ENCODE measurements at places on chromosomes 4 and X. TPM values are rescaled to one million over a fixed set of nuclear protein-coding genes. Genes with fewer than 3 reads are reported as not detected.

SSX4B gene
- total RNA-seq: not detected

PGAM4 gene
- not detected for total RNA-seq

BANK1 gene
- 1.8 TPM for total RNA-seq

USP17L22 gene
- not detected for total RNA-seq

KCND1 gene
- total RNA-seq: 2.7 TPM

GPR143 gene
- 1.6 TPM for total RNA-seq

SUPT20HL1 gene
- total RNA-seq: not detected

- DNase-seq: no peak
Observed at GRCh38 chrX:112083624-112084326, 1.2 kb upstream of the TRPC5 start.

GRCh38 chr4:6633091-6633906 lies 7.2 kb upstream of the MRFAP1 start:
- no peak for DNase-seq

DNA sequence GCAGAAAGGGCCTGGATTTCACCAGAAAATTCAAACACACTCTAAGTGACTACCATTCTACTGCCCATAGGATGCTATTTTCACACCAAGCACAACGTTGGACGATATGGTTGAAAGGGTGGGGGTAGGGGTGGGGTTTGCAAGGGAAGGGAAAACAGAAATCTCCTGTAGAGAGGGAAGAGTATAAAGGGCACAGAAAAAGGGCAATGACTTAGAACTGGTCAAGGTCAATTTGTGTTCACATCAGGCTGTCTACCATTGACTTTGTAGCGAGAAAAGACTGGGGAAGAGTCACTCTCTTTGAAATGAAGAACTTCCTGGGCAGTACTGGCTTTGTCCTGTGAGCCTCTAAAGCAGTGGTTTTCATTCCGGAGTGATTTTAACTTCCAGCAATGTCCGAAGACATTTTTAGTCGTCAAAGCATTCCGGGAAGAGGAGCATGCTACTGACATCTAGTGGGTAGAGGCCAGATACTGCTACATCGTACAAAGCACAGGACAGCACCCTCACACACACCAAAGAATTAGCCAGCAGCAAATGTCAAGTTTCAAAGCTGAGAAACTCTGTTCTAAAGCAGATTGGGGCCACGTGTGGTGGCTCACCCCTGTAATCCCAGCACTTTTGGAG lies 48.4 kb upstream of the SLC7A3 start:
- peak; percentile 3 for DNase-seq

GRCh38 chr4:99457270-99457669 lies 22.1 kb upstream of the ADH7 start:
- DNase-seq: no peak

- no peak for DNase-seq
Observed at GRCh38 chr4:7255488-7255881, 63.1 kb downstream of the SORCS2 start.

- DNase-seq: no peak
Observed at GRCh38 chr4:74362347-74362746, 2.6 kb upstream of the EREG start.

- DNase-seq: no peak
Observed at GRCh38 chrX:13499736-13500135, 69.7 kb upstream of the EGFL6 start.

DNA sequence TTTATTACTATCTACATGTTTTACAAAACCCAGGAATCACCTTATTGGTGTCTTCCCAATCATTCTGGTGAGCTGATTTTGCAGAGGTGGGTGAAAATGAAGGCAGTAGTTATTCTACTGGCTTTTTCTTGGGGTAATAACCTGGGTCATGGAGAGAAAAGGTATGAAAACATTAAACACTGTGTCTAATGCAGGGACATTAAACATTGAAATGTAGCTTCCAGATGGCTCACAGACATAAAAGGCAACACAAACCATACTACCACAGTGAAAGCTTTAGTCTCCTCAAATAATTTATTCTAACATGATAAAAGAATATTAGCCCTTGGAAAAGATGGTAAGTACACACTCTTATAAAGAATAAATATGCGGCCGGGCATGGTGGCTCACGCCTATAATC lies 8.0 kb downstream of the SETD7 start:
- no peak for DNase-seq

GRCh38 chr4:23279377-23279986 lies 586.7 kb downstream of the GBA3 start:
- no peak for DNase-seq

- DNase-seq: no peak
Observed at GRCh38 chr4:111296466-111296865, 673.6 kb upstream of the PITX2 start.

- no peak for DNase-seq
Observed at GRCh38 chr4:55367084-55367722, 21.2 kb downstream of the SRD5A3 start.

DNA sequence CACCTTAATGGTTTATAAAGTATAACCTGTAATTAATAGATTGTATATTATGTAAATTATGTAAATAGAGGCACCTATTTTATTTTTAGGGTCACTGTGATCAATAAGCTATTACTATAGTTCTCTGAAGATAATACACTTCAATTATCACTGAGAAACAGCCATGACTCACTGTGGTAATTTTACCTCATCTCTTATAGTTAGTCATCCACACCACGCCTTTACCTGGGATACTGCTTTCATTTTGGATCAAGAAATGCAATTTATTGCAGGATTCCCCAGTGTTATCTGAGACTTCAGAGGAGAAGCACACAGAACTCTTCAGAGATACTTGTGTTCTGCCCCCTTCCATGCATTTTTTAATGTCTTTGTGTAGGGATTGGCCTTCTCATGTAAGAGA lies 348.1 kb upstream of the ATOH1 start:
- no peak for DNase-seq

DNA sequence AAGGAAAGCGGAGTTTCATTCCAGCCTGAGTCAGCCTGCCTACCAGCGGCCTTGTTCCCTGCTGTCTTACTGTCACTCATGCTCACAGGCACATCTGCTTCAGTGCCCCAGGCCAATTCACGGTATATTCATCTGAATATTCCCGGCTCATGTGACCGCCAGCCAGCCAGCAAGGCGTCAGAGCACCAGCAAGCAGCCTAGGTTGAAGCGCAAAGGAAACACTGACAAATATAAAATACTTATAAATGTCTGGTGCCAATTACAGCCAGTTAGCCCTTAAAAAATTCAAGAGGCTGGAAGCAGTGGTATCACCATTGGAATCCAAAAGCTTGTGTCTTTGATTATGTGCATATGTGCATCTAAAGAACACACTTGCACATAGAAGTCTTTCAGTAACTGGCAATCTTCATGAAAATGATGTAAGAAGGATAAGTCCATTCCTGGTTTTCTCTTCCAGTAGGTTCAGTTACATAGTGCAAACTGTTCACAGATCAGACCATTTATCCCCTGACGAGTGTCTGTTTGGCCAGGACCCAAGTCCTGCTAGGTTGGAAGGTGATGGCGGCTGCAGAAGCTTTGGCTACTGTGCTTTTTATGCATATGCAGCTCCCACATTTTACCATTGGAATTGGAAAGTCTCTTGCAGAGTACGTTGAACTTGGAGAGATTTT lies 61.3 kb downstream of the LUZP4 start:
- DNase-seq: peak; percentile 86

GRCh38 chrX:96464880-96465558 lies 219.6 kb upstream of the DIAPH2 start:
- no peak for DNase-seq

- DNase-seq: no peak
Observed at GRCh38 chrX:66050140-66050569, 10.3 kb upstream of the VSIG4 start.

- no peak for DNase-seq
Observed at GRCh38 chr4:120070196-120070595, 3.5 kb upstream of the MAD2L1 start.

GRCh38 chr4:133188433-133189146 lies 39.5 kb downstream of the PCDH10 start:
- no peak for DNase-seq

DNA sequence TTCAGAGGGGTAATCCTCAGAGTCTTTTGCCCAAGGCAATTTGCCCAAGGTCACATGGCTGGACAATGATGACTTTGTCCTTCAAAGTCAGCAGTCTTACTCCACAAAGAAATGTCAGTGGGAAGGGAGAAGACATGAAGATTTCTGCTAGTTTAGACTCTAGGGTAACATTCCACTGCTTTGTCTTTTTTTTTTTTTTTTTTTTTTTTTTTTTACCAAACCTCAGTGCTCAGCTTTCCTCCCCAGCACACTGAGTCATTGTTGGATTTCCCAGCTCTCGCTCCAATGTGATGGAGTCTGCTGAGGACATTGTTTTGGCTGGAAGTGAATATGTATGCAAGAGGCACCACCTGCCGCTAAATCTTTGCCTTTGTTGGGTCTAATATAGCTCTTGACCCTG lies 7.2 kb upstream of the C1QTNF7 start:
- DNase-seq: no peak

GRCh38 chr4:71441186-71442169 lies 102.7 kb downstream of the SLC4A4 start:
- no peak for DNase-seq

GRCh38 chr4:4866124-4866865 lies 6.8 kb downstream of the MSX1 start:
- no peak for DNase-seq

GRCh38 chr4:83174844-83175414 lies 60.4 kb upstream of the PLAC8 start:
- DNase-seq: no peak

- no peak for DNase-seq
Observed at GRCh38 chr4:102143433-102143832, 201.8 kb downstream of the SLC39A8 start.

DNA sequence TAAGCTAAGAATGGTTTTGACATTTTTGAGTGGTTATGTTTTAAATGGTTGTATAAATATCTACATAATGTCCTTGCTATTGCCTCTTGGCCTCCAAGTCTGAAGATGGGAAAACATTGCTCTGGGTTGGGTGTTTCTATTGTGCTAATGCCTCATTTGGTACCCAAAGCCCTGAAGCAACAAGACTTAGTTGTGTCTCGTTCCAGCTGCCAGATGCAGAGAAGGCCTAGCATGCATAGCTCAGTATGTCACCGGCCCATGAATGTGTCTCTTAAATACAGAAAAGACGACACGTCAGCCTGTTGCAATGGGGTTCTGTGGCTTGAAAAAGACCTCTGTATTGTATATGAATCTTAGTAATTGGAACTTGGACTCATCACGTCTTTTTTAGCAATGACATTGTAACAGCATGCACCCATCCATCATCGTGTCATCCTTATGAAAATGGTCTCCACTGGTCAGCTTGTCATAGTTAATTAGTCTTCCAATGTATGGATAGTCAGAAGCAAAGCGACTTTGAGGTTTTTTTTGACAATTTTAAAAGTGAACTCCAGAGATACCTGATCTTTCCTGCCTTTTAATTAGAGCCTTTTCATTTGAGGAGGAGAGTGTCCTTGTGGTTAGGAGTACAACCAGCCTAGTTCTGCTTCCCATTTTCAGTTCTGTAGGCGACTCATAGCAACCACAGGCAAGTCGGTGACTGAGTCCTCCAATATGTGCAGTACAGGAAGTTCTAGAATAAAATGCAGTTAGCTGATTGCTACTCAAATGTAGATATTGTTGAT lies 126.4 kb upstream of the GATB start:
- no peak for DNase-seq

GRCh38 chrX:76148753-76149152 lies 24.1 kb upstream of the PBDC1 start:
- peak; percentile 7 for DNase-seq

DNA sequence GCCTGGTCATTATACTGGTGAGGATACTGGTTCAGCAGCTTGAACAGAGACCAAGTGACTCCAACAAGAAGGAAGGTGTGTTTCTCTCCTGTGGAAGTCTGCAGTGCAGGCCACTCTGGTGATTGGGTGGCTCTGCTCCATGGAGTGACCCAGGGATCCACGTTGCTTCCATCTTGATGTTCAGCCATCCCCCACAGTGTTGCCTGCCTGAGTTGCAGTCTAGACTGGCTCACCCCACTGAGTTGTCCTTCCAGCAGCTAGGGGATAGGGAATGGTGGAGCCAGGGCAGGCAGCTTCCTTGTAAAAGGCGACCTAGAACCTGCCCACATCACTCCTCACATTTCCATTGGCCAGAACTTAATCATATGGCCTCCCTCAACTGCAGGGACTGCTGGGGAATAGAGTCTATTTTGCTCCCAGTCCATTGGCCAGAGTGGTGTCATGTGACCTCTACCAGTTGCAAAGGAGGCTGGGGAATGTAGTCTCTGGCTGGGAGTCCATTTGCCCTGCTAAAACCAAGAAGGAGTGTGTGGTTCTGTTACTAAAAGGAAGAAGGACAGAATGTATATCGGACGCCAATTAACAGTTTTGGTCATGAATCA lies 8.0 kb downstream of the MAN2B2 start:
- no peak for DNase-seq
